ENCODE measurements at places on chromosomes 16 and 17. TPM values are rescaled to one million over a fixed set of nuclear protein-coding genes. Genes with fewer than 3 reads are reported as not detected.

- H3K4me1 ChIP-seq: no peaks in the 10 kb centered on the region
- H3K27ac ChIP-seq: no peak overlapping the region
- H3K36me3 ChIP-seq: no peaks in the 10 kb centered on the region
- no peak overlapping the region for H3K4me3 ChIP-seq
Measured at GRCh38 chr17:67420994-67421393, 43.9 kb downstream of the PITPNC1 start.

GRCh38 chr17:83078378-83079351, 744 bp upstream of the METRNL start:
- H3K4me3 ChIP-seq: no peak overlapping the region
- peaks cover 8% of the 10 kb centered on the region for H3K4me1 ChIP-seq
- no peaks in the 10 kb centered on the region for H3K36me3 ChIP-seq
- H3K27ac ChIP-seq: no peak overlapping the region

- no peaks in the 10 kb centered on the region for H3K4me1 ChIP-seq
- no peaks in the 10 kb centered on the region for H3K36me3 ChIP-seq
- no peak overlapping the region for H3K4me3 ChIP-seq
- H3K27ac ChIP-seq: no peak overlapping the region
- no peak for DNase-seq
- H3K27me3 ChIP-seq: no peaks in the 10 kb centered on the region
Measured at GRCh38 chr17:10821054-10821453, 16.8 kb downstream of the PIRT start.

The SEPTIN12 gene
- total RNA-seq: not detected

The MGAT5B gene
- 0.17 TPM for total RNA-seq

The NFATC2IP gene
- total RNA-seq: 15.4 TPM

The CTCF gene
- total RNA-seq: 20.0 TPM

The SHCBP1 gene
- 1.3 TPM for total RNA-seq
